ENCODE measurements at places on chromosomes 3 and 15.
A peak's percentile ranks its signal among the peaks of the same experiment; 100 is the strongest.

- ATAC-seq: peak; percentile 82
Measured at GRCh38 chr3:109089265-109089664, 28.7 kb downstream of the MORC1 start.

GRCh38 chr3:151983538-151983937, 110.1 kb downstream of the SUCNR1 start:
- no peak for ATAC-seq

DNA sequence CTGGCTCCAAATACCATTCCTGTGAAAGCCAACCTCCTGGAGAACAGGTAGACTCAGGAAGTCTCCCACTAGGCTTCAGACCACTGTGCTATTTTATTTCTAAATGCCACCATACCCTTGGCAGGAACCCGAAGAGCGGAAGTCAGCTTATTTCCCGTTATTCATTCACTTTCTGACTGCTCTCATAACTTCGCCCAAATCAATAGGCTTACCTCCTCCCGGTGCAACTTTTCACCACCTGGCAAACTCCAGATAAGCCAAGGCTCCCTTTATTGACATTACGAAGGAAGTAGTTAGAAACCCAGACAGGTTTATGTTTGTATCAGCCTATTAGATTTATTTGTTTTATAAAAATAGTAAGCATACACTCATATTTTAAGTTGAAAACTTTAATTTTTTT, 3.3 kb upstream of the CCDC54 start:
- no peak for ATAC-seq

DNA sequence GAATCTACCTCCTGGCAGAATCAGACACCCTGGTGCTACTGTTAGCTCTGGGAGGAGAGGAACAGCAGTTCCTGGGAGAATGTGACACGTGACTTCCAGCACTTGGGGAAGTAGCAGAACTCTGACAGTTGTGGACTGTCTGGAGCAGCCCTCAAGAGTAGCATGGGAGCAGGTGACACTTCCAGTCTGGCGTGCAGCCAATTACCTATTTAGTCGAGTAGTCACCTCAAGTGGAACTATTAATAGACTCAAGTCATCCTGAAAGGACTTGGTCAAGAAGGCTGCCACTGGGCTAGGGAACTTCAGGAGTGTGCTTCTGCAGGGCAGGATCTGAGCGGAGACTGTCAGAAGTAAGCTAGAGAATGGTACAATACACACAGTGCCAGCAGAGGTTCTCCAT, 62.3 kb downstream of the MTHFS start:
- no peak for ATAC-seq

DNA sequence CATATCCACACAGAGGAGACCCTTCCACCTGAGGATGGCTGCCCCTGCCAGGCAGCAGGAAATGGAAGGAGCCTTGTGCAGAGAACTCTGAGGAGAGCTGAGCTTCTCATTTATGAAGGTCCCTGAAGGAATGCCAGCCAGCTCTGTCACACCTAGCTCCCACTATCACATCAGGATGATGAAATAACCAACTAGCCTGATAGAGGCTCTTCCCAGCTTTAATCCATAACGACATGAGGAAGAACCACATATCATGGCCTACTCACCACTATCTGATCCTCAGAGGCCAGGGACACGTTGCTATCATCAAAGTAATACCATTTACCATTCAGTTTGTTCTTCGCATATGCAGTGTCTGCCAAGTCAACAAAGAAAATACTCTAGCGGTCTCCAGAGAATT, 1.5 kb upstream of the C3orf62 start:
- no peak for ATAC-seq

DNA sequence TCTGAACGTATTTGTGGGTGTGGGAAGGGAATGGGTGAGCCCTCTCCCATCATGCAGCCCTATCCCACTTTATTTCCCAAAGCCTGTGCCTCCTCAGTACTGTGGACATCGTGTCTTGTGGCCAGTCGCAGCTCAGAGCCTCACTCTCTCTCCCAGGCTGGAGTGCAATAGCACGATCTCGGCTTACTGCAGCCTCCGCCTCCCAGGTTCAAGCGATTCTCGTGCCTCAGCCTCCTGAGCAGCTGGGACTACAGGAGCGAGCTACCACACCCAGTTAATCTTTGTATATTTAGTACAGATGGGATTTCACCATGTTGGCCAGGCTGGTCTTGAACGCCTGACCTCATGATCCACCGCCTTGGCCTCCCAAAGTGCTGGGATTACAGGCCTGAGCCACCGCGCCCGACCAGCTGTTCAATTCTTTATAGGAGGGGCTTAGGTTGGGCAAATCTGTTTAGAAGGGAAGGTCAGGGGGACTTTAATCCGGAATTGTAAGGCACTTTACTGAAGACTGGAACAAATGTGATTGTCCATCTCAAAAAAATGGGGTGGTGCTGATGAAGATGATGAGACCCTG, 42.7 kb upstream of the BDH1 start:
- no peak for ATAC-seq

- no peak for ATAC-seq
Measured at GRCh38 chr3:128071771-128072453, 19.7 kb downstream of the SEC61A1 start.
